ENCODE measurements at places on chromosomes 1 and 21.

DNA sequence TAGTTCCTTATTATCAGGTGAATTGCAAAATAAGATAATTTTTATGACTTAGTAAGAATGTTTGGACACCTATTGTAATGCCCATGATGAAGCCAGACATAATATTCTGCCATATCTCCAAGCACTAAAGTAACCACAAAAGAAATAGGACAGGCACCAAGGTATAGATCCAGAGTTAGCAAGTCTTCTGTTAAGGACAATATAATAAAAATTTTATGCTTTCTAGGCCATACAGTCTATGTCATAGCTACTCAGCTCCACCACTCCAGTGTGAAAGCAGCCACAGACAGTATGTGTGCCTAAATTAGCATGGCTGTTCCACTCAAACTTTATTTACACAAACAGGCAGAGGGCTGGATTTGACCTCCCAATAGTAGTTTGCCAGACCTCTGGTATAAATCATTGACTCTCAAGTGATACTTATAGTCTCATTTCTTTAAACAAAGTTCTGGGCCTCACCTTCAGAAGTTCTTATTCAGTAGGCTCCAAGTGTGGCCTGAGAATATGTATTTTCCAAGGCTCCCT is 88.3 kb downstream of the SCMH1 start:
- H3K4me1 ChIP-seq: no peaks in the 10 kb centered on the region
- H3K27ac ChIP-seq: no peak overlapping the region
- H3K36me3 ChIP-seq: peaks cover 2% of the 10 kb centered on the region

GRCh38 chr21:40164905-40165772 is 297.9 kb downstream of the PCP4 start:
- H3K4me3 ChIP-seq: no peak overlapping the region
- no peak overlapping the region for H3K27ac ChIP-seq
- no peaks in the 10 kb centered on the region for H3K36me3 ChIP-seq
- H3K27me3 ChIP-seq: no peaks in the 10 kb centered on the region
- H3K4me1 ChIP-seq: no peaks in the 10 kb centered on the region
- no peak for DNase-seq

DNA sequence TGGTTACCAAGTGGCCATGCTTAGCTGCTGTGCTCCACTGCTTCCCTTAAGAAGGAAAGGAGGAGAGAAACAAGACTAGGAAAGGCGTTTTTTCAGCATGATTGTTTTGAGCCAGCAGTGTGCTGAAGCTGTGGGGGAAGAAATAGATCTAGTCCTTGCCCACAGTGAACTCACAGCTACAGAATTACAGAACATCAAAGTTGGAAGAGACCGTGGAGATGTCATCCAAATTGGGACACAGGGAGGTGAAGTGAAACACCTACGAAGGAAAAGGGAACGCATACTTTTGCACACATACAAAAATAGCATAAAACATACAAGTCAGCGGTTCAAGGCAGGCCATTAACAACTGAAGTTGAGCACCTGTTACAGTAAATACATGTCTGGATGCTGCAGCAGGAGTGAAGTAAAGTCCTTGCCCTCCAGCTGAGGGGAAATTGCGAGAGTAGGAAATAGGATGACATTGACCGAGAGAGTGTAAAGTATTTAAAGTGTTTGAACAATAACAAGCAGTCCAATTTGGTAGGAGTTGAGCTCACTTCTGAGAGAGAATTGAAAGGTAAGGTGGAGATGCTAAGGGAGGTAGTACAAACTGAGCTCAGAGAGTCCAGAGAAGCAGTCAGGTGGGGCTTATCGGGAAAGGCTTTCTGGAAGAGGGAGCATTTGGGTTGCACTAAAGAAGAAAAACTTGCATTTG is 55.1 kb downstream of the KIRREL1 start:
- H3K27ac ChIP-seq: no peak overlapping the region
- H3K27me3 ChIP-seq: no peaks in the 10 kb centered on the region
- no peaks in the 10 kb centered on the region for H3K36me3 ChIP-seq
- H3K4me3 ChIP-seq: no peak overlapping the region
- no peak for DNase-seq

- H3K36me3 ChIP-seq: no peaks in the 10 kb centered on the region
- peaks cover 14% of the 10 kb centered on the region for H3K4me1 ChIP-seq
- no peaks in the 10 kb centered on the region for H3K27me3 ChIP-seq
- H3K27ac ChIP-seq: no peak overlapping the region
- H3K4me3 ChIP-seq: no peak overlapping the region
- no peak for DNase-seq
Measured at GRCh38 chr1:44024903-44025525, 6.2 kb downstream of the SLC6A9 start.

- H3K27me3 ChIP-seq: no peaks in the 10 kb centered on the region
- no peak overlapping the region for H3K27ac ChIP-seq
- no peak overlapping the region for H3K4me3 ChIP-seq
- H3K36me3 ChIP-seq: no peaks in the 10 kb centered on the region
- peaks cover 24% of the 10 kb centered on the region for H3K4me1 ChIP-seq
Measured at GRCh38 chr1:28640766-28641165, 2.1 kb downstream of the TAF12 start.

- peaks cover 27% of the 10 kb centered on the region for H3K27me3 ChIP-seq
- no peak overlapping the region for H3K4me3 ChIP-seq
- H3K36me3 ChIP-seq: no peaks in the 10 kb centered on the region
- H3K4me1 ChIP-seq: peaks cover 12% of the 10 kb centered on the region
- no peak for DNase-seq
Measured at GRCh38 chr1:157994704-157995582, 1.5 kb downstream of the KIRREL1 start.

- no peak for DNase-seq
- no peak overlapping the region for H3K27ac ChIP-seq
- H3K4me1 ChIP-seq: no peaks in the 10 kb centered on the region
- H3K4me3 ChIP-seq: no peak overlapping the region
Measured at GRCh38 chr1:116921937-116922336, 12.2 kb downstream of the PTGFRN start.

- no peak for DNase-seq
- no peak overlapping the region for H3K4me3 ChIP-seq
- H3K27me3 ChIP-seq: peaks cover 2% of the 10 kb centered on the region
- H3K27ac ChIP-seq: no peak overlapping the region
- H3K4me1 ChIP-seq: no peaks in the 10 kb centered on the region
- H3K36me3 ChIP-seq: no peaks in the 10 kb centered on the region
Measured at GRCh38 chr1:59952065-59952464, 25.5 kb upstream of the CYP2J2 start.

- DNase-seq: no peak
- H3K27ac ChIP-seq: no peak overlapping the region
- no peaks in the 10 kb centered on the region for H3K36me3 ChIP-seq
- no peak overlapping the region for H3K4me3 ChIP-seq
- H3K27me3 ChIP-seq: no peaks in the 10 kb centered on the region
- no peaks in the 10 kb centered on the region for H3K4me1 ChIP-seq
Measured at GRCh38 chr1:115224636-115225035, 113.4 kb downstream of the NGF start.

GRCh38 chr1:160459056-160459455 is 58.7 kb downstream of the VANGL2 start:
- H3K4me3 ChIP-seq: no peak overlapping the region
- no peak for DNase-seq
- no peak overlapping the region for H3K27ac ChIP-seq
- H3K27me3 ChIP-seq: no peaks in the 10 kb centered on the region
- peaks cover 5% of the 10 kb centered on the region for H3K4me1 ChIP-seq

- H3K27ac ChIP-seq: no peak overlapping the region
- DNase-seq: no peak
- peaks cover 36% of the 10 kb centered on the region for H3K4me1 ChIP-seq
Measured at GRCh38 chr1:27153549-27153886, 1.4 kb downstream of the SLC9A1 start.

GRCh38 chr1:119422631-119423030 is 7.7 kb downstream of the HSD3B2 start:
- H3K27me3 ChIP-seq: no peaks in the 10 kb centered on the region
- H3K4me1 ChIP-seq: no peaks in the 10 kb centered on the region
- DNase-seq: no peak
- H3K36me3 ChIP-seq: no peaks in the 10 kb centered on the region

DNA sequence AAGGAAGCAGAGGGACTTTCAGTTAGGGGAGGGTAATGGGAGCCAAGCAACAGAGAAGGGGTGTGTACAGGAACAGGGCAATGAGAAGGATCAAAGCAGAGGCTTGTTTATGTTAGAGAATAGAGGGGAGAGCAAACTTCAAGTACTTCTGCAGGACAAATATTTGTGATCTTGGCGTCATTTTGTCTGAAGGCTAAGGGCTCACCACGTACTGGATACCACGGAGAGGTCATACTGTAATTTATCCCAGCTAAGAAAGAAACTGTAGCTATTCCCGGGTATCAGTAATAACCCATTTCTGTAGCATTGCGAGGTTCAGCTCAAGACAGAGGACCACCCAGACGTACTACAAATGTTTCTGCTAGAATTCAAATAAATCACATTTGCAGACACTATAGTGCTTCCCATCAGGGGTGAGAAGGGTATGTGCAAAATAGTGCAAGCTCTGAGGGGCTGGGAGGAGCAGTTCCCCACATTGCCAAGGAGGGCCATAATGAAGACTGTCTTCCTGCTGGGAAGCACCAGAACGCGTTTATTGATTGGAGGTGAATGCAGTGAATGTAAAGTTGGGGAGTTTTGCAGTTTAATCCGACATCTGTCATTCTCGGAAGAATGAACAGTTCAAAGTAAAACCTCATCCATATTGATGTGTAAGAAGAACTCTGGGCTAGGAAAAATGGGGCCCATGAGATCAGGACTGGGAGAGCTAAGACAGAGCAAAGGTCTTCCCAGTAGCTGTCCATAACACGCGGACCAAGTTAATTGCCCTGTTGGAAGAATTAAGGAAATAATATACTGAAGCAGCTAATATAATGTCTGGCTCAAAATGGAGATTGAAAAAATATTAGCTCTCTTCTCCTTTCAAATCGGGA is 136.9 kb downstream of the RWDD3 start:
- H3K4me1 ChIP-seq: no peaks in the 10 kb centered on the region
- H3K27me3 ChIP-seq: no peaks in the 10 kb centered on the region
- H3K4me3 ChIP-seq: no peak overlapping the region
- H3K36me3 ChIP-seq: no peaks in the 10 kb centered on the region
- no peak for DNase-seq
- no peak overlapping the region for H3K27ac ChIP-seq

GRCh38 chr1:41728403-41729202 is 190.1 kb downstream of the HIVEP3 start:
- no peaks in the 10 kb centered on the region for H3K27me3 ChIP-seq
- peaks cover 61% of the 10 kb centered on the region for H3K4me1 ChIP-seq
- peak overlapping the region; percentile 90 for H3K27ac ChIP-seq
- no peak overlapping the region for H3K4me3 ChIP-seq

- H3K27me3 ChIP-seq: no peaks in the 10 kb centered on the region
- no peak overlapping the region for H3K27ac ChIP-seq
- H3K36me3 ChIP-seq: peaks cover 15% of the 10 kb centered on the region
- H3K4me1 ChIP-seq: no peaks in the 10 kb centered on the region
- DNase-seq: no peak
Measured at GRCh38 chr1:246669659-246670058, 54.5 kb upstream of the SCCPDH start.

GRCh38 chr1:228527596-228527995 is 40.4 kb downstream of the RNF187 start:
- H3K27me3 ChIP-seq: no peaks in the 10 kb centered on the region
- DNase-seq: no peak
- H3K4me1 ChIP-seq: no peaks in the 10 kb centered on the region
- no peak overlapping the region for H3K27ac ChIP-seq
- no peaks in the 10 kb centered on the region for H3K36me3 ChIP-seq
- no peak overlapping the region for H3K4me3 ChIP-seq

GRCh38 chr1:102875756-102876155 is 232.6 kb downstream of the COL11A1 start:
- no peak for DNase-seq
- no peaks in the 10 kb centered on the region for H3K4me1 ChIP-seq
- H3K4me3 ChIP-seq: no peak overlapping the region

DNA sequence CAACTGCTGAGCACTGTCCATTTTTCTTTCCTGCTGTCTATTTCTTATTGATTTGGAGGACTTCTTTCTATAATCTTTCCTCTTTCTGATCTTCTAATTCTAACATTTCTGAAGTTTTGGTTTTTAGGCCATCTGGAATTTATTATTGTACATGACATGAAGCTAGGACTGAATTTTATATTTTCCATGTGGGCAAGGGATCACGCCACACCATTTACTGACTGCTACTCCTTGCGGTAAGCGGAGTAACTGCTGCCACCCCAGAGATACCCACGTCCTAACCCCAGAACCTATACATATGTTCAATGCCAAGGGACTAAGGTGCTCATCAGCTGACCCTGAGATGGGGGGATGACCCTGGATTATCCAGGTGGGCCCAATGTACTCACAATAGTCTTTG is 70.6 kb downstream of the NPHP4 start:
- no peak overlapping the region for H3K27ac ChIP-seq
- H3K36me3 ChIP-seq: no peaks in the 10 kb centered on the region
- no peak overlapping the region for H3K4me3 ChIP-seq

- H3K4me1 ChIP-seq: no peaks in the 10 kb centered on the region
- H3K27ac ChIP-seq: no peak overlapping the region
- no peaks in the 10 kb centered on the region for H3K27me3 ChIP-seq
- no peak overlapping the region for H3K4me3 ChIP-seq
- H3K36me3 ChIP-seq: no peaks in the 10 kb centered on the region
- DNase-seq: no peak
Measured at GRCh38 chr1:65179148-65179547, 31.1 kb downstream of the AK4 start.

DNA sequence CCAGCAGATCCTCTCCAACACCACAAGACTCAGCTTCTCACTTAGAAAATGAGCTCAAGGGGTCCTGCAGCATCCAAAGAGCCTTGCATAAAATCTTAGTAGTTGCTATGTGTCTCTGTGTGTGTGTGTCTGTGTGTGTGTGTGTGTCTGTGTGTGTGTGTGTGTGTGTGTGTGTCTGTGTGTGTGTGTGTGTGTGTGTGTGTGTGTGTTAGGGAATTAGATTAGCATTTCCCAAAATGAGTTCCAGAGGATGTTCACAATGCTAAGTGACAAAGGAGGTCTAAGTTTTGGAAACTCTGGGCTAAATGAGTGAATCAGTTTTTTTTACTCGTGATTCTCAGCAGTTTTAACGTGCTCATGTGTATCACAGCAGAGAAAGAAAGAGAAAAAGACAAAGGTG is 30.5 kb downstream of the TNNT2 start:
- H3K4me1 ChIP-seq: no peaks in the 10 kb centered on the region
- H3K4me3 ChIP-seq: no peak overlapping the region
- no peaks in the 10 kb centered on the region for H3K27me3 ChIP-seq
- DNase-seq: no peak

DNA sequence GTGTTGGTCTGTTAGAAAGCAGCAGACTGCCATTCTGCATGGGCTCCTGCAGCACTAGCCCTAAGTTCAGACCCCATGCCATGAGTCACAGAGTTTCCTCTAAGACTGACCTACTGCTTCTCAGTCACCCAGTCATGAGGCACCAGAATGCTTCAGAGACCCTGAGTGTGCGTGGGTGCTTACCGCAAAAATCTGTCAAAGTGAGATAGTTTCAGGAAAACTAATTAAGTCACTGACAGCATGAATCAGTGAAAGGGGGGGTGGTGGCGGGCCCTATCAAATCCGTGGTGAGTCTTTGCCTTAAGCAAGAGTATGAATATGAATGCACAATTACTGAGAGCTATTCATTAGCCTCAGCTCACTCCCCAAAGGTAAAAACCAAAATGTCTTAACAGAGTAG is 98.1 kb downstream of the KCTD3 start:
- DNase-seq: no peak
- no peaks in the 10 kb centered on the region for H3K4me1 ChIP-seq
- H3K27ac ChIP-seq: no peak overlapping the region
- no peak overlapping the region for H3K4me3 ChIP-seq
- no peaks in the 10 kb centered on the region for H3K36me3 ChIP-seq

Measured in natural killer cell (primary cell).